IMR-90 (cell line): ENCODE measurements at places on chromosomes 4 and X. TPM values are rescaled to one million over a fixed set of nuclear protein-coding genes. Genes with fewer than 3 reads are reported as not detected.

Gene CTAG1B
- not detected in 2 replicates for total RNA-seq

Gene NMU
- total RNA-seq: not detected in 2 replicates

Gene CYLC1
- not detected in 2 replicates for total RNA-seq

Gene RNF212
- under 0.01 TPM in 2 replicates for total RNA-seq

Gene MAOB
- 0.28 and 0.36 TPM in 2 replicates for total RNA-seq

Gene UGT2A1
- not detected in 2 replicates for total RNA-seq

Gene MSANTD1
- total RNA-seq: under 0.01 and 0.28 TPM in 2 replicates

Gene CFAP47
- total RNA-seq: under 0.01 TPM in 1 of 2 replicates, not detected in the other

Gene ABCD1
- total RNA-seq: 4.3 and 4.7 TPM in 2 replicates

Gene FOXO4
- total RNA-seq: 1.4 and 2.0 TPM in 2 replicates

Gene SRPX2
- 14.4 and 20.6 TPM in 2 replicates for total RNA-seq

Gene ZCCHC12
- total RNA-seq: under 0.01 TPM in 1 of 2 replicates, not detected in the other

Gene IL15
- total RNA-seq: 5.2 and 5.8 TPM in 2 replicates

Gene TEX13B
- not detected in 2 replicates for total RNA-seq

Gene DDX53
- not detected in 2 replicates for total RNA-seq

Gene FSTL5
- under 0.01 TPM in 2 replicates for total RNA-seq

Gene ASB5
- 0.18 and 0.56 TPM in 2 replicates for total RNA-seq

Gene RASGEF1B
- 0.28 and 0.36 TPM in 2 replicates for total RNA-seq

Gene ODAPH
- not detected in 2 replicates for total RNA-seq
